ENCODE measurements at places on chromosomes 5 and 9.

DNA sequence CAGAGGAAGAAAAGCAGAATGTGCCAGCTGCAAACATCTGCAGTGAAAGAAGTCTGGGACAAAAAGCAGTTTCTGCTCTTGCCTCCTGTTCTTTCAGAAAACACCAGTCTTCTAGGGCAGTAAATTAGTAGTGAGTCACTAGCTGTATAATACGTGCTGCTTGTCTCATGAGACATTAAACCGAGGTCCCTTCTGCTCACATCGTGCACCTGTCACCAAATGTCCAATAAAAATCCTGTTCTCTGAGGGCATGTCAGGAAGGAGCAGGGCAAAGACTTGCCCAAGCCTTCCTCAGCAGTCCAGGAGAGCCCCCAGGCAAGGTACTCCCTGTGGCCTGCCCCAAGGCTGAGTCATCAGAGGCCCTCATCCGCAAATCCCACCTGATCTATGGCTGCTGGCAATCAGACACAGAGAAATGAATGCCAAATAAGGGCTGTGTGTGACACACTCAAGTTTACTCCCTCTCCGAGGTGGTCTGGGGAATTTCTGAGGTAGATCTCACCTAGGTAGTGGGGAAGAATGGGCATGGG lies 255.3 kb upstream of the SMARCA2 start:
- DNase-seq, result no peak

- DNase-seq, result no peak
These were observed 110.4 kb downstream of the NFIB start for GRCh38 chr9:14203356-14204056.

DNA sequence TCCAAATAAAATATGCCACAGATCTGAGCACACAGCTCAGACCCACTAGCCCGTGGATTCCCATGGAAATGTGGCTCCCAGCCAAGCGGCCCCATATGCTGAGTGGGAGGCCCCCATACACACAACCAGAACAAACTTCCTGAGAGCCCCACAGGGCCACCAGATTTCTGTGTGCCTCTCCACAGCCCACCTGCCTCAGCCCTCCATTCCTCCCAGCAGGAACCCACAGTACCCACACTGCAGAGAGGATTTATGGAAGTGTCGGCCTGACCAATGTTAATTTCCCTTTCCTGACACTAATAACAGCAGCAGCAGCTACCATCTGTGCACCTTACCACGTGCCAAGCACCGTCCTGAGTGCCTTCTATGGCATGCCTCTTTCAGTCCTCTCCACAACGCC lies 99.3 kb upstream of the SPOCK1 start:
- DNase-seq, result no peak

GRCh38 chr5:180467028-180467975 lies 26.9 kb upstream of the CNOT6 start:
- no peak for DNase-seq

DNA sequence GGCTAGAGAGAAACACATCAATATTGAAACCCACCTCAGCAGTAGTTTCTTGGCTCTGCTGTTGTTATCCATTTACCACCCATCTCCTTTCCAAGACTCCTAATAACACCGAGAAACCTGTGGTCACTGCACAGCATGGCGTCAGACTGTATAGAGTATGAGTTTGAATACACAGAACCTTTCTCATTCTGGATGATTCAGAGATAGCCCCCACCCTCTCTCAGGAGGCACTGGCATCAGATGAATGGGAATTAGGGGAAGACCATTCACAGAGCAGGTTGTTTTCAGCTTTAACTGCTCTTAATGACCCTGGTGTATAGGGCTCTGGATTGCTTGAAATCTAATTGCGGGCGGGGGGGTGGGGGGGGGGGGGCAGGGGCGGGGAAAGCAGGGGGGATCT lies 86.7 kb downstream of the GPR21 start:
- no peak for DNase-seq

- no peak for DNase-seq
These were observed 745.0 kb upstream of the ACO1 start for GRCh38 chr9:31639451-31639850.

GRCh38 chr9:114114364-114114763 lies 15.3 kb upstream of the KIF12 start:
- no peak for DNase-seq

GRCh38 chr9:23962101-23962500 lies 136.1 kb upstream of the ELAVL2 start:
- DNase-seq, result no peak

- DNase-seq, result no peak
These were observed 180.9 kb downstream of the FAM170A start for GRCh38 chr5:119810217-119810616.

GRCh38 chr5:86765778-86766502 lies 148.2 kb downstream of the COX7C start:
- DNase-seq, result no peak

GRCh38 chr9:114299286-114300152 lies 23.4 kb upstream of the ORM1 start:
- no peak for DNase-seq

Measured in GM12892 (cell line).